Hepatic stellate cell (primary cell): ENCODE measurements at places on chromosomes 11 and 22.
A peak's percentile ranks its signal among the peaks of the same experiment; 100 is the strongest.

- no peak for DNase-seq
Observed at GRCh38 chr11:1481861-1482441, 4.6 kb downstream of the MOB2 start.

GRCh38 chr11:119895981-119896380 is 167.0 kb upstream of the NECTIN1 start:
- no peak for DNase-seq

DNA sequence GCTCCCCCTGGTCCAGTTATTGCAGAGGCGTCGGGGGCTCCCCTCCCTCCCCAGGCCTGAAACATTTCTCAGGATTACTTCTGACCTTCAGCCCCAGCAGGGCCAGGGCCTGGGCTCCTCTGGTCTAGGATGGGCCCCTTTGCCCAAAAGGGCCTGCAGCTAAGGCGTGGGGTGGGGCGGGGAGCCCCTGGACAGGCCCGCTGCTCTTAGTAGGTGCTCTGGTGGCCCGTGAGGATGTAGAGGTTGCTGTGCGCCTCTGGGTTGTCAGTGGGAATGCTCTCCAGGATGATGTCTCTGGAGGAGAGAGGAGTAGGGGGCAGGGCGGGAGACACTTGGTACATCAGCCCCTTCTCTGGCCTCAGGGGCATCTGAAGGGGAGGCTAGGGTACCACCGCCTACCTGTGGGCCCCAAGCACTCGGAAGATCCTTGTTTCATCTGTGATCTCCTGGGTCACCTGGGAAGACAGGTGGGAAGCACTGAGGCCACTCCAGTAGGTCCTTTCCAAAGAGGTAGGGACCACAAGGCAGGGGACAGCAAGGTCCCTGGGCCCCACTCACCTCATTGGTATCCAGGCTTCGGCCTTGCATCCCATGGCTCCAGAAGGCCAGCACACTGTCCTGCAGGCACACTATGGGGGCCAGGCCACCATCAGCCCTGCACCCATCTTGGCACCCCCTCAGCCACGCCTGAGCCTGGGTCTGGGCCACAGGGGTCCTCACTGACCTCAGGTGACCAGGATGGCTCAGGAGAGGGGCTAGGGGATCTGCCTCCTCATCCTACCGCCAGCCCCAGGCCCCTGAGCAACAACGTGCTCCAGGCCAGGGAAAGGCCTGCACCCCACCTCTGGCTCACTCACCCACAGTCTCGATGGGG is 11.2 kb upstream of the SF1 start:
- no peak for DNase-seq

GRCh38 chr11:120011836-120012235 is 126.1 kb downstream of the TRIM29 start:
- DNase-seq = no peak

GRCh38 chr11:60840470-60841430 is 1.2 kb upstream of the CCDC86 start:
- DNase-seq = peak; percentile 92

DNA sequence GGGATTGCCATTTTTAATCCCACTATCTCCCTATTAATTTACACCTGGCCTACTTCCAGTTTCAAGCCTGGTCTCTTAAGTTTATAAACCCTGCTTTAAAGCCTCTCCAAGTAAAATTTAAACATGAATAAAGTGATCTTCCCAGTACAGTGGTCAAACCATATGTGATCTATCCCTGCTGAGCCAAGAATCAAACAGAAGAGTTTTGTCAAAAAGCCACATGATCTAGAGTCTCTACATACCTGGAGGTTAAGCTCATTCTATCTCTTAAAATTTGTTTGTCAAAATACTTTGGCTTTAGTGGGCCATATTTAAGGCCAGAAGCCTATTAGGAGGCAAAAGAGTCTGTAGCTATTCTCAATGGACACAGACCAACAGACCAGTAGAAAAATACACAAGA is 42.9 kb upstream of the DDI1 start:
- DNase-seq = no peak

DNA sequence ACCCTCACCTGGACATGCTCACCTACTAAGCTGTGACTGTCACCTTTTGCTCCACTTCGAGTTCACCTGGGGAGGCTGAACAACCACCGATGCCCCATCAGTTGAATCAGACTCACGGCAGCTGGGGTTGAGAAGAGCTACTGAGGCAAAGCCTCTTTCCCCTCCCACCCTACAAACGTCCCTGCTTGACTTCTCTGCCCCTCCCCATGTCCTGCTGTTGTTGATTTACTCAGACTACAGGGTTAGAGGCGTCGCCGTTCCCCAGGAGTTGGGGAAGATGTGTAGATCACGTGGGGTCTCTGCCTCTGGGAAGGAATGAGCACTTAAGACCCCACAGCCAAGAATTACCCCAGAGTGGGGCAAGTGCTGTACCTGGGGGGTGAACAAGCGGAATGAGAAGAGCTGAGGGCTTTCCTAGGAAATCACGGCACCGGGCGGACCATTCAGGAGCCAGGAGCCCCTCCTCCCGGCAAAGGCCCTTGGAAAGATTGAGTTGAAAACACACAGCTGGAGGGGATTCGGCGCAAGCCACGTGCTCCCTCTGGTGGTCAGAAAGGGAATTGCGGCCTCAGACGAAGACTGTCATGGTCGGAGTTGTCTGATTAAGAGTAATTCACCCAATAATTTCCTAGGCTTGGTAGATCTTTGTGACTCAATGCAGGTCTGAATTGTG is 7.0 kb downstream of the FXYD2 start:
- peak; percentile 79 for DNase-seq

- peak; percentile 12 for DNase-seq
Observed at GRCh38 chr22:41446057-41446501, 522 bp downstream of the TOB2 start.

DNA sequence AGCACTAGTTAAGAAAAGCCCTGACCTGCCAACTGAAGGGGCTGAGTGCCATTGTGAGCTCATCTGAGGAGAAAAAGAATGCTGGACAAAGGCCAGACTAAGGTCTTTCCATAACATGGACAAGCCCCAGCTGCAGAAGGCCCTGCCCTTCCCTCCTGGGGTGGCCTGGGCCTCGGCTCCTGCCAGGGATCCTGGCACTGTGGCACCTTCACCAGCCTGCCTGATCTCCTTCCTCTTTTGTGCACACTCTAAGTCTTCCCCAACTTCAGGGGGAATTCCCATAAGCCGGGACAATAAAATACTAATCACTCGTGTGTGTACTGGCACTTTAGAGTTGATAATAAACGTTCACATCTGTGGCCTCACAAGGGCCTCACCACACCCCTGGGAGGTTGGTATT is 9.9 kb downstream of the TMPRSS13 start:
- DNase-seq = no peak

- DNase-seq = no peak
Observed at GRCh38 chr11:130216591-130217132, 57.1 kb downstream of the ST14 start.

DNA sequence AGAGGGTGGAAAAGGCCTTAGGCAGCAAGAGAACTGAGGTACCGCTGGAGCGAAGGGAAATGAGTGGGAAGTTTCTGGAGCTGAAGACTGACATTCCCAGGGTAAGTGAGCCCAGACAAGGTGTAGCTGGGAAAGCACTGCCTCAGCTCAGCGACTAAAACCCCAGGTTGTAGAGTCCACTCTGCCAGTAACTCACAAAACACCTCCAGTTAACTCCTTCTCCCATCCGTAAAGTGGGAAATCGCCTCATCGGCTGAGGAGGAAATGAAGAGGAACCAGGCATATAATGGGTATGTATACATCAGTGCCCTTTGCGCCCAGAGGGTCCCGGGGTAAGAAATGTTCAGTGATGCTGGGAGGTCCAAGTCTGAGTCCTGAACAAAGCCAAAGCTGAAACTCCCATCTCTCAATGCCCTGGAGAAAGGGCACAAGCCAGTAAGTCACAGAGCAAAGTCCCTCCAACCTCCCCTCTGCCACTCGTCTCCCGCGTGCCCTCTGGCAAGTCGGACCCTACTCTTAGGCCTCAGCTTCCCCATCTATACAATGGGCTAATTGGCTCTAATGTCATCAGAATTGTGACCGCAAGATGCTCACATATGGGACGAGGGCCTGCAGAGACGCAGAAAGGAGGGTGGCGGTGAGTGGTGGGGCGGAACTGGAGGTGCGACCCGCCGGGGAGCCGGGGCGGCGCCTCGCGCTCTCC is 588 bp downstream of the VPS37C start:
- DNase-seq = no peak

DNA sequence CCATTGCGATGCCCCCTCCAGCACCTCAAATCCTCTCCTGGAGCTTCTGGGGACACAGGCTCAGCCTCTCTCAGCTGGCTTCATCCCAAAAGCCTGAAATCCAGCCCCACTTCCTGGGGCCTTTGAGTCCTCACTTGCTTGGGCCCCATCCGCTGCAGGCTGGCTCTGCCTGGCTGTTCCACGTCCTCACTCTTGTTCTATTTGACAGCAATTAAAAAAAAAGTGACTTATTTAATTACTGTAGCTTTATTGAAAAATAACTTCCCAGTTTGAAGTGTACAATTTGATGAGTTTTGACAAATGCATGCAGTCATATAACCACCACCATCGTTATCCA is 27.2 kb downstream of the PARVG start:
- DNase-seq = no peak

GRCh38 chr22:44445731-44446130 is 52.3 kb downstream of the RTL6 start:
- no peak for DNase-seq

- no peak for DNase-seq
Observed at GRCh38 chr11:33543823-33544222, 156.8 kb downstream of the C11orf91 start.

DNA sequence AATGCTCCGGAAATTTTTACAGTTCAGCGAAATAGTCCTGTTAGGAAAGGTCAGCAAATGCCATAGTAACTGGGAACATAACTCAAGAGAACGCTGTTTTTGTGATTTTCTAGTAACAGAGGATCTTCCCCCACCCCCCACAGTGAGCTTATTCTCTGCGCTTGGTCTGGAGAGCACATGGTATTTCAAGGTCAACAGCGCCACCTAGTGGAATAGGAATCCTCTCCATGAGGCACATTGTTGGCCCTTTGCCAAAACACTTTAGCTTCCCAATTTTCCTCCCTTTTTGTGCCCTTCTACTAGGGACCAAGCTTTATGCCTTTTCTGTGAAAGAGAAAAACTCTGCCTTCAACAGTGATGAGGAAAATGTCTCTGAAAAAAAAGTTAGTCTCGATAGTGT is 13.2 kb upstream of the OR4C12 start:
- peak; percentile 2 for DNase-seq

DNA sequence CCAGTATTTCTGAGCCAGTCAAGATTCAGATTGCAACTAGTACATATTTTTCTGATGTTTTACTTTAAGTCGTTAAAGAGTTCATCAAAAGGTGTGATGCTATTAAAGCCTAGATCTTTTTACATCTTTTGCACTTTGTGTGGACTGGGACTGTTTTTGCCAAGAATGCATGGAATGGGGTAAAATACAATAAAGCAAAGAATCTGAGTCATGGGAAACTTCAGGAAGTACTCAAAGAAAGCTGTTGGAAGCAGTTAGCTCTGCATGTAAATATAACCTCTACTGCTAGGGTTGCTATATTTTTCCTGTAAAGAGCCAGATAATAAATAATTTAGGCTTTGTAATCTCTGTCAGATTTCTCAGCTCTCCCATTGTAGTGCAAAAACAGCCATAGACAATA is 20.9 kb downstream of the ATXN10 start:
- DNase-seq = no peak

DNA sequence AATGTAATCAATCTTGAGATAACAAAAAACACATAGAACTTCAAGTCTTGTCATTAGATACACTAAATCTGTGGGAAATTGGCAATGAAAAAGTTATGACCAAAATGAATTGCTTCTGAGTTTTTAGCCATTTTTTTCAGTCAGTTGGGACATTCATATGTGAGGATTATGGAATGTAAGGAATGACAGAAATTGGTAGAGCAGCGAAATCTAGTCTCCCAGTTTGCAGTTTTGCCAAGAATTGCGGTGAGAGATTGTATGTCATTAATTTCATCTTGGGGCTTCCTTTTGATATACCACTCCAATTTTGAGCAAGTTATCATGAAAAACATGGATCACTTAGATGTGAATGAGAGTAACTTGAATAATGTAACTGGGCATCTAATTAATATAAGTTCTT is 49.9 kb downstream of the SIK2 start:
- peak; percentile 32 for DNase-seq

DNA sequence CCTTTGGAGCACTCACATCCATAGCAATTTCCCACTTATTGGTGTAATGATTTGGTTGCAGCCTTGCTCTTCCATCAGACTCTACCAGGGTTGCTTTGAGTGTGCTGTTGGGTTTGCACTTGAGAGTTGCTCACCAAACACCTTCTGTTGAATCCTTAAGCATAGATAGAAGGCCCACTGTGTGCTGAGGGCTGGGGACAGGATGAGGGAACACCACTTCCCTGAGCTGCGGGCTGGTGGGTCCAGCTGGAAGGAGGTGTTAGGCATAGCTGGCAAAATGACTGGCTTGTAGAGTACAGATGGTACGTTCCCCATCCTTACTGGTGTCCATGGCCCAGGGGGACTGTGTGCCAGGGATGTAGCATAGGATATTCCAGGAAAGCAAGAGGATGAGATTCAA is 3.9 kb downstream of the PRDM11 start:
- no peak for DNase-seq

- DNase-seq = no peak
Observed at GRCh38 chr11:115761348-115761747, 257.1 kb upstream of the CADM1 start.

DNA sequence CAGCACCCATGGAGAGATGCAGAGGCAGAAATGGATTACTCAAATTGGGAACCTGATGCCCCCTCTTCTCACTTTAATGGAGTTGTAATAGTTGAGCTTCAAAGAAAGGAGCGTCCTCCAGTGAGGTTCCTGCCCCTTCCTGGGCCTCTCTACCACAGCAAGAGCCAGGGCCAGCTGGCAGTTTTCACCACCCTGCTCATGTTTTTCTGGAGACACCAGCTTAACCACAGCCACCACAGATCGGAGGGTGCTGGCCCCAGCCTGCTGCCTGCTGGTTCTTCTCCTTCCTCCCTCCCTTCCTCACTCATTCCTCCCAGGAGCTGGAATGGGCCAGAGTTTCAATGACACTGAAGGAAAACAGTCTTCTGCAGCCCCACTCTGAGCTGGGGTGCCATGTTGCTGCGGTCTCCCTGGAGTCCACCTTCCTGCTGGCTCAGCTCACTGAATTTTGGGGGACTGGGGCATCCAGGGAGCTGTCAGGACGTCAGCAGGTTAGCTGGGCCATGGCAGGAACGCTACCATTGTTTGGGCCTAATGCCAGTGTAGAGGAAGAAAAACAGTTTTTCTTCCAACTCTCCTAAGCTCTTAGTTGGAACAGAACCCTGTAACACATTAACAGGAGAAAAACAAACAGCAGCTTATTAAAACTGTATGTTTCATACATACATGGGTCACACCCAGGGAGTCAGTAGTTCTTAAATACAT is 57.7 kb downstream of the TRAF6 start:
- peak; percentile 39 for DNase-seq

- DNase-seq = no peak
Observed at GRCh38 chr11:91773090-91773489, 451.5 kb upstream of the FAT3 start.

- DNase-seq = no peak
Observed at GRCh38 chr22:30336752-30337460, 10.2 kb upstream of the TBC1D10A start.

DNA sequence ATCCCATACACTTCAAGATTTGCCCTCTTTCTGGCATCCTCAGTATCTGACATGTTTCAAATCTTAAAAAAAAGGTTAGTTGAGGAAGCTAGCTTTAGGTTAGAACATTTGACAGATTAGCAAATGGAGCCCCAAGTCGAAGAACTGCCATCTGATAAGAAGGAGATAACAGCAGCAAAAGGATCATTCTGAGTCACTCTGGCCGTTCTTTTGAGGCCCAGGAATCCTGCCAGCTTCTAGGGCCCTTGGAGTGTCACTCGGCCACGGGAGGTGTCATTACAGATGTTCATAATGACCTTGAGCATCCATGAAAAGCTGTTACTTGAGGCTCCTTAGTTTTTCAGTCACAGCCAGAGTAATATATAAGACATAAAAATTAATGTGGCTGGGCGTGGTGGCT is 132.1 kb upstream of the RASSF10 start:
- no peak for DNase-seq
